ENCODE measurements at places on chromosomes 13 and 19.

GRCh38 chr13:24270639-24271141, 38.7 kb upstream of the C1QTNF9 start:
- DNase-seq, result peak; percentile 59

GRCh38 chr19:53647350-53647749, 15.6 kb downstream of the DPRX start:
- DNase-seq, result no peak

DNA sequence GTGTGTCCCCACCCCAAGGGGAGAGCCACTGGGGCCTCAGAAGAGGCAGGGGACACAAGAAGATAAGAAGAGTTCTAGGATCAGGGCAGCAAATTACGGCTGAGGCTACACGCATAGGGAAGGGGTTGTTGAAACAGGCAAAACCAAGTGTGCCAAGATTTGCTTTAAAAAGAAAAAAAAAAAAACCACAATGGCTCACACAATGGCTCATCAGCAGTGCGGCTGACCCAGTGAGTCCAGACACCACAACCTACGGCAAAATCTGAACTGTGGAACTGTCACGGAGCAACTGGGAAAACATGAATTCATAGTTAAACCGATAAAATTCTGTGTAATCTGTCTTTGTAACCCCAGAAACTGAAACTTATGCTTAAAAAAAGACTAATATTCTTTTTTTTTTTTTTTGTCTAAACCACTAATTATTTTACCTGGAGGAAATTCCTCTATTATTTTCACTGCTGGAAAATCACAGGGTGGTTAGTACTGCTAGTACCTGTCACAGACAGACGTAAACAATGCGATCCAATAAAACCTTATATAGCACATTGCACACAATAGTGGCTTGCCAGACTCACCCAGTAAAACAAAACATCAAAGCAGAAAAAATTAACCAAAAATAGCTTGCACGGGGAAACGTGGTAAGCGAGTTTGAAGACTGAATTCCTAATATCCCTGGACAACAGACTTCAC, 325.4 kb upstream of the TSHZ3 start:
- peak; percentile 12 for DNase-seq

DNA sequence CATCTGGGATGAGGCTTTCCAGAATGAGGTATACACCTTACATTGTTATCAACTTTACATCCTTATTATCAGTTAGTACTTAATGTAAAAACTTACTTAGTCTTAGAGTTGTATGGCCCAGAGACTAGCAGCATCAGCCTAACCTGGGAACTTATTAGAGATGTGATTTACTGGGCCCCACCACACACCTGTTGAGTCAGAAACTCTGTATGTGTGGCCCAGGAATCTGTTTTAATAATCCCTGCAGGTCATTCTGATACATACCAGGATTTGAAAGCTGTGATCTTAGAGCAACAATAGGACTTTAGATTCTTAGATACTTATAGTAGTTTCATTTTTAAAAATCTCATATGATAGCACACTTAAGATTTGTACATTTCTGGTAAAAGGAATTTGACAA, 17.4 kb downstream of the FNDC3A start:
- no peak for DNase-seq

DNA sequence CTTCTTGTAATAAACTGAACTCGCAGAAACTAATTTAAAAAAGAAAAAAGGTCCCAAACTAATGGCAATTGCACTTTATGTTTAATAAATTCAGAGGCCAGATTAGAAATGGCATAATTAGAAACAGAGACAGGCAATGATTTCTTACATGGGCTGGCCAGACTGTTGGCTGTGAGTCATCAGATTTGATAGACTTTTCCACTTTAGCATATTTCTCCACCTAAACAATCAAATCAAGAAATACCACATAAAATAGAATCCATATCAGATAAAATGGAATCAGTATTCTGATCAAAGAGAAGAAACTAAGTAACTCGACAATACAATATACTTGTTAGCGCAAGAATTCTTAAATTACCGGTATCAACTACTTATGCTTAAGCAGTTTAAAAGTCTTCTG, 29.0 kb downstream of the EXOSC8 start:
- DNase-seq, result no peak

DNA sequence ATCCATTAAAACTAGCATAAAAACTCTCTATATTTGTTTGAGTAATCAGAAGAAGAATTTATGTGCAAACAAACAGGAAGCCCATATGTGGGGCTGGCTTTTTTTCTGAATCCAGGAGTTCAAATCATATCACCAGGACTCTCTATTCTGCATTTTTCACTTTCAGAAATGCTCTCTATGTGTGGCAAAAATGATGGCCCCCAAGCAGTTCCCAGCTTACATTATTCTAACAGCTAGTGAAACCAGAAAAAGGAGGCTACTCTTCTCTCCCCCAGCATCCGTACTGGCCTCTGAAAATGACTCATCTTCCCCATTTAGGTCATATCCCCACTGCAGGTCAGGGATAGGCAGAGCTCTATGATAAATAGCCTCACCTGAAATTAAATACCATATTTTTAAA, 20.4 kb downstream of the RBM26 start:
- no peak for DNase-seq

- no peak for DNase-seq
These were observed 40.7 kb upstream of the STARD13 start for GRCh38 chr13:33326246-33326645.

GRCh38 chr19:12580180-12580694, 29.0 kb upstream of the ZNF564 start:
- DNase-seq, result peak; percentile 44

DNA sequence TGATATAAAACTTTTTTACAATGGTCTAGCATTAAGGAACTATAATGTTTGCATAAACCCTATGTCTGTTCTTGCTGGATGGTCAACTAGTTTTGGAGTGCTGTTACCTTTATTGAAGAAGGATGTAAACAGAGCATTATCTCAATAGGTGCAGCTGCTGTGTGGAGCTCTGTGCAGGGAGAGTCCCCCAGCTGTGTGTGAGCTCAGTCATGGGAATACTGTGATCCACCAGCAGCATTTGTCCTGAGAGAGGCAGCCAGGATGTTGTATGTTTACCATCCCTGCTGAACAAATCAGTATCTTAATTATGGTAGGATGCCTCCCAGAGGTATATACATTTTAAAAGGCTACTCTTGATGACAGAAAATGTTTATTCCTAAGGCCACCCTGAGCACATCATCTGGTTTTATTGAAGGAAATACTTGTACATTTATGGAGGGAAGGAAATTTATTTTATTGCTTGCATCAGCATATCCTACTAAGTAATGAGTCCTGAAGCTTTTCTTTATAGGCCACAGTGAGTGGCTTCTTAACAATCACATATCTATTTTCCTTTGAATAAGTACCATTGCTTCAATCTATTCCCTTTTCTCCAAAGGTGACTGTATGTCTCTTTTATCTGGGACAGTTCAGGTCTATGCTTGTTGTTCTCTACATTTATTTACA, 11.7 kb downstream of the RAP2A start:
- DNase-seq, result no peak

DNA sequence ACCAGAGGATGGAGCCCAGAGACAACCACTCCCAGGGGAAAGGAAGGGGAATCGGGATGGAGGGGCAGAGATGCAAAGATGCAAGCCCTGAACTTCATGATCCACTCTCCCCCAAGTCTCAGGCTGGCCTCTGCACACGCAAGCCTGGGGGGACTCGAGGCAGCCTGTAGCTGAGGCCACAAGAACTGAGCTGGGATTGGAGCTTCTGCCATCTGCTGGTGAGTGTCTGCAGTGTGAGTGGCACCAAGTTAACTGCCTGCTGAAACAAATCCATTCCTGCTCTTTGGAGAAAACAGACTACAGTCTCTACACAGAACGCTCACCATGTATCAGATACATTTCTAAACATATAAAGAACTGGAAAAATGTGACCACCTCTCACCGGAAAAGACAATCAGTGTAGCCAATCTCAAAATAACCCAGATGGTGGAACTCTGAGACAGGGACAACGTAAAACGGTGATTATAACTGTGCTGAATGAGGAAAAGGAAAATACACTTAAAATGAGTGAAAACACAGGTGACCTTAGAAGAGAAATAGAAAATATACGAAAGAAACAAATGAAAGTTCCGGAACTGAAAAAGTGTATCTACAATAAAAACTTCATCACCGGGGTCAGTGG, 62.1 kb downstream of the KLF2 start:
- peak; percentile 85 for DNase-seq

DNA sequence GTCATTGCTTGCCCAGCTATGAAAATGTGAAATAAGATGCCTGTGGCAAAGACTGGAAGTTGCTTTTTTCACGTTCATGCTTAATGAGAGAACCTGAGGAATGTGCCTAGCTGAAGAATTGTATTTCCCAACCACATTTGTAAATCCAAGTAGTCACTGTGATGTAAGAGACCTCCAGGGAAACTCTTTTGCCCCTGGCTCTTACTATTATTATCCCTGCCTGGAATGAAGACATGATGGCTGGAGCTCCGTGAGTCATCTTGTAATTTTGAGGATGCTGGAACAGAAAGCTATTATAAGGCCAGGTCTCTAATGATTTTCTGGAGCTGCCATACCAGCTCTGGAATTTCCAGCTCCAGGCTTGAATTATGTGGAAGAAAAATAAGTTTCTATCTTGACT, 894.3 kb downstream of the DIAPH3 start:
- peak; percentile 13 for DNase-seq

- DNase-seq, result no peak
These were observed 5.2 kb upstream of the TM6SF2 start for GRCh38 chr19:19278315-19278714.

DNA sequence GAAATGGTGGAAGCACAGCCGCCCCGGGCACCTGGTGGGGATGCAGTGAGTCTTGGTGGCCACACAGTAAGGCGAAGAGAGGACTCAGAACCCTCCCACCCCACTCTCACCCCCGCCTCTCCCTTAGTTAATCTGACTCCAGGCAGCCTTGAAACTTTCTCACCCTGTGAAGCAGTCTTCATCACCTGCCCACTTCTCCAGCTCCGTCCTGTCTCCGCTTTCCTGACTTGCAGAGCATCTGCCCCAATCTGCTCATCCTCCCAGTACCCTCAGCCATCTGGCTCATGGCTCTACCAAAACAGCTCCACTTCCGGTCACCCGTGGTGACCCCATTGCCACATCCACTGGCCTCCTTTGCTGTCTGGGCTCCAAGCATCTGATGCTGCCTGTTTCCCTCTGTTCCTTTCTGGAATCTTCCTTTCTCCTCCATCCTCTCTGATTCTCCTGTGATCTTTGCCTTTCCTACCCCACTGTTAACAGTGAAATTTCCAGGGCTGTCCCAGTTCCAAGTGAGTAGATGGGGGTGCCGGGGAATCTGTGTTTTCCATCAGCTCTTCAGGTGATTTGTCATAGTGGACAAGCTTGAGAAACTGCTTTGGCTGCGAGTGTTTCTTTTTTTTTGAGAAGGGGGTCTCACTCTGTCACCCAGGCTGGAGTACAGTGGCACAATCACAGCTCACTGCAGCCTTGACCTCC, 4.3 kb downstream of the USF2 start:
- no peak for DNase-seq

DNA sequence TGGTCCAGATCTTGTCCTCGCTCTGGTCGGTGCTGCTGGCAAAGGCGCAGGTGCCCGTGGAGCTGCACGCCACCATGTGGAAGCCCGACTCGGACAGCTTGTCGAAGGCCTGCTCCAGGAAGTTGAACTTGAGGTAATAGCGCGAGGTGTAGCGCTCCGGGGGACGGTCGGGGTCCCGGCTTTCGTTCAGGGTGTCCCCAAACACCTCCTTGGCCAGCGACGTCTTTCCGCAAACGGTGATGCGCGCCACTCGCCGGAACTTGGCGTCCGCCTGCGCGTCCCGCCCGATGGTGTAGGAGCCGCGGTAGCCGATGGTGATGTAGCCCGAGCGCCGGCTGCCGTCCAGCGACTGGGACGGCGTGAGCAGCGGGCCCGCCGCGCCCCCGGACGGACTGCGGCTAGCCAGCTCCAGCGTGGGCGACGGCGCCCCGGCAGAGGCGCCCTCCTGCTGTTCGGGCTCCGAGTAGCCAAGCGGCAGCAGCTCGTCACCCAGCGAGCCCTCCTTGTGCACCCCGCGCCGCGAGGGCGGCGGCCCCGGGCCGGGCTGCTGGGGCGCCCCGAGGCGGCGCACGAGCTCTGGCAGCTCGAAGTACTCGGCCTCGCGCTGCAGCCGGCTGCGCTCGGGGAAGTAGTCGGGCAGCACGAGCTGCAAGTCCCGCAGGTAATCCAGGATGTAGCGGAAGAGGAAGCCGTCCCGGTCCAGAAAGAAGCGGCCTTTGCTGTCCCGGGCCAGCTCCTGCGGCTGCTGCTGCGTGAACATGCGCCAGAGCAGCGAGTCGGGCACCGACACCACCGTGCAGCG, 801 bp downstream of the KCTD12 start:
- peak; percentile 14 for DNase-seq

GRCh38 chr13:113041896-113042295, 63.7 kb upstream of the F7 start:
- no peak for DNase-seq

GRCh38 chr13:33893559-33893958, 75.6 kb downstream of the RFC3 start:
- DNase-seq, result no peak

- peak; percentile 59 for DNase-seq
These were observed 11.6 kb upstream of the JUND start for GRCh38 chr19:18292810-18293641.

- DNase-seq, result no peak
These were observed at the start of gene KCNN1 for GRCh38 chr19:17966550-17967256. Gene KCNN1, plus strand, starts transcription at chr19:17967107. Its CDS starts 6,782 bp downstream, at chr19:17973889.

DNA sequence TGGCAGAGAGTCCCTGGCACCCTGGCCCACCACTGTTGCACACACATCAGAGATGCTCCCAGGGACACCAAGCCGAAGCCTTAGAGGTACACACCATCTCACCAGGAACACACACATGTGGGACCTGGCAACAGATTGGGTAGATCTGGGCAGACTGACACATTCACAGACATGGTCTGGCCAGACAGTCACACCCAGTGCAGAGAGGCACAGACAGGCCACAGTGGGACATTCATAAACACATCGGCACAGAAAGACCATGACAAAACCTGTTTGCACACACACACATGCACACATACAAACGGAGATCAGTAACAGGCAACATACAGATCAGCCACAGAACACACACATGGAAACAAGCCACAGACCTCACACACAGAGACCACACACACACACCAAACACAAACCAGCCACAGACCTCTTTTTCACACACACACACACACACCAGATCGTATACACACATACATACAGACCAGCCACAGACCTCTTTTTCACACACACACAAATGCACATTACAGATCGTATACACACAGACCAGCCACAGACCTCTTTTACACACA, 6.3 kb upstream of the JUNB start:
- no peak for DNase-seq

GRCh38 chr19:13089139-13089856, 13.4 kb downstream of the LYL1 start:
- peak; percentile 62 for DNase-seq

- no peak for DNase-seq
These were observed 74.6 kb downstream of the CBY2 start for GRCh38 chr13:45776748-45777147.

GRCh38 chr19:46049597-46049996, 8.8 kb upstream of the IGFL4 start:
- no peak for DNase-seq

DNA sequence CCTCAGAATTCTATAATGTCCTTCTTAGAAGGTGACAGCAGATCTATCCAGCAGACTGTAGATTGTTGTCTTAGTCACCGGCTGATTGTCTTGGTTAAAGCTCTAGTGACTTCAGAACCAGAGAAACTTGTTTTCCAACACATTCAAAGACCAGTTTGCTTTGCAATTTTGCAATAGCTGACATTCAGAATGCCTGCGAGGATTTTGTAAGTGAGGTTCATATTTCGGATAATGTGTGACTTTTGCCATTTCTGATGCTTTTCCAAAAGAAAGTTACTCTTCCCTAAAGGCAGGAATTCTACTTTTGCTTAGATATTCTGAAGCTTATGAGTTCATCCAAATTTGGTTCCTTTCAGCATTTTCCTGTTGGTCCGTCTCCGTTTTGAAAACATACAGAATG, 13.2 kb downstream of the SPINT2 start:
- DNase-seq, result no peak
